ENCODE measurements at places on chromosomes 4 and X.

- peak; percentile 19 for DNase-seq
Observed at GRCh38 chr4:118981839-118982381, 93.3 kb downstream of the SYNPO2 start.

- DNase-seq = no peak
Observed at GRCh38 chr4:159899596-159899995, 796.7 kb downstream of the RAPGEF2 start.

DNA sequence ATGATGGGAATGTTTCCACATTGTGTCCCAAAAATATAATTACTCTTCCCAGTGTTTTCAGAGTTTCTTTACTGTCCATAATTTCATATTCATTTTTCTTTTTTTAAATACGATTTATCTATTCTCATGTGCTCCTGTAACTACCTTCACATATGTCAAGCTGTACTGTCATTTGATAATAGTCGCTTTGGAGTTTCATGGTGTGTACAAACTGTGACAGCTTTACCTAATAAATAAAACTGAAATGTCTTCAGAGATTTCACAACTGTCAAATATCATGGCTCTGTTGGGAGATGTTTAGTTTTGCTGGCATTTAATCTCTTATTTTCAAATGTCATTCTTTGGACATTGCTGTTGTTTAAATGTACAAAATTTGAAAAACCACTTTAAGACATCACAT lies 450.2 kb downstream of the TLL1 start:
- no peak for DNase-seq

DNA sequence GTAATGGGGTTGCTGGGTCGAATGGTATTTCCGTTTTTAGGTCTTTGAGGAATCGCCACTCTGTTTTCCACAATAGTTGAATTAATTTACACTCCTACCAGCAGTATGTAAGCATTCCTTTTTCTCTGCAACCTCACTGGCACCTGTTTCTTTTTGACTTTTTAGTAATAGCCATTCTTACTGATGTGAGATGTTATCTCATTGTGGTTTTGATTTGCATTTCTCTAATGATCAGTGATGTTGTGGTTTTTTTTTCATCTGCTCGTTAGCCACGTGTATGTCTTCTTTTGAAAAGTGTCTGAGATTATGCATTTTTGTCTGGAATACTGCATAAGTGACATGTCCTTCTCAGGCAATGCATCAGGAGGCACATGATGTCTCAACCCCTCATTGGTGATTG lies 28.8 kb downstream of the REPS2 start:
- DNase-seq = no peak

GRCh38 chrX:8849458-8849857 lies 48.3 kb upstream of the FAM9A start:
- DNase-seq = no peak

- no peak for DNase-seq
Observed at GRCh38 chrX:68876731-68877130, 47.9 kb downstream of the EFNB1 start.

DNA sequence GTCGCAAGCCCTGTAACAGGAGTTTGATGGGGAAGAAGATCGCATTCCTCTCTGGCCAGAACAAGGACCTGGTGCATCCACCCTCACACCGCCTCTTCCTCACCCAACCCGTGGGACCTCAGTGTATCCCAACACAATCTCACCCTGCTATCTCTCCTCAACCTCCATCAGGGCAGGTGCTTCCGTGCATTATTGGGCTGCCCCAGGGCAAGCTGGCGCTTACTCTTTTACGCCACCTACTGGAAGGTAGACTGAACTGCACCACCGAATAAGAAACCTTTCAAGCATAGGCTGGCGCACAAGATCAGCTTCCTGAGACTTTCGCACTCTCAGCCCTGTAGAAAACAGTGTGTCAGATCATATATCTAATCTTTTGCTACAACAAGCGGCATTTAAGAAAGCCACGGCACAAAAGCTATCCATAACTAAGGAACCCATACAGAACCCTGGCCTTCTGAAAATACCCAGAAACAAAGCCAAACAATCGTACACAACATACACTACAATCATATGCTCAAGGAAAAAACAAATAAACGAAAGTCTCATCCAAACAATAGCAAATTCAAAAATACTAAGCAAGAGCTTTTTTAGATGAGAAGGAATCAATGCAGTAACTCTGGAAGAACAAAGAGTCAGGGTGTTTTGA lies 209.3 kb downstream of the UGT8 start:
- DNase-seq = no peak

- no peak for DNase-seq
Observed at GRCh38 chrX:43269201-43269600, 386.9 kb upstream of the MAOA start.

- no peak for DNase-seq
Observed at GRCh38 chrX:18702362-18703195, 4.9 kb upstream of the PPEF1 start.

DNA sequence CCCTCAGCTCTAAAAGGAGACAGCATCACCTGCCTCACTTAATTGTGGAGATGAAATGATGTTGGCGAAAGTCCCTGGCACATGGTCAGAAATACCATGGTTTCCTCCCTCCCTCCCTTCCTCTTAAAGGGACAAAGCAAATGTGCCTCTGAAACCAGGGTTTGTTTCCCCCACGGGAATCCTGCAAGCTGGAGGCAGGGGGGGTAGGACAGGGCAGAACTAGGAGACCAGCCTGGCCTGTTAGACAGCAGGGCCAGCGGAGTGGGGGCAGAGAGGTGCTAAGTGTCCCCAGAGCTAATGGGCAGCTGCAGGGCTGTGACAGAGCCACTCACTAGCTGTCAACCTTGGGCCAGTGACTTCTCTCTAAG lies 5.7 kb downstream of the RTL5 start:
- no peak for DNase-seq

DNA sequence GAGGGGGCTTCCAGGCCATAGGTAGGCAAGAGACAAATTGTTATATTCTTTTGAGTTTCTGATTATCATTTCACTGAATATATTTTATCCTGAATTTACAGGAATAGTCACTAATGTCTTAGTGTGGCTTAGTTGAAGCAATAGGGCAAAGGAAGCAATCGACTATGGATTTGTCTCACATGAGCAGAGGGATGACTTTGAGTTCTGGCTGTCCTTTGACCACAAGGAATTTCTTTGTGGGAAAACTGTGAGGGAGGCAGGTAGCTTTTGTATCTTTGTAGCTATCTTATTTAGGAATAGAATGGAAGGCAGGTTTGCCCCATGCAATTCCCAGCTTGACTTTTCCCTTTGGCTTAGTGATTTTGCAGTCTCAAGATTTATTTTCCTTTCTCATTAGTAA lies 207.3 kb upstream of the ANXA10 start:
- DNase-seq = no peak

Measured in GDM1 (cell line).